ENCODE measurements at places on chromosomes 6 and 20. TPM values are rescaled to one million over a fixed set of nuclear protein-coding genes. Genes with fewer than 3 reads are reported as not detected.

CST4 gene
- total RNA-seq = not detected

WFDC12 gene
- total RNA-seq = not detected

CLPSL2 gene
- 1.0 TPM for total RNA-seq

TNNC2 gene
- total RNA-seq = not detected

SRMS gene
- 0.16 TPM for total RNA-seq

MAK gene
- total RNA-seq = 0.08 TPM

PBOV1 gene
- not detected for total RNA-seq

DEFB118 gene
- not detected for total RNA-seq

THBS2 gene
- not detected for total RNA-seq

AIF1 gene
- not detected for total RNA-seq

NR2E1 gene
- not detected for total RNA-seq

MRS2 gene
- 20.6 TPM for total RNA-seq

DEFB129 gene
- not detected for total RNA-seq

BPI gene
- not detected for total RNA-seq

EYA4 gene
- 8.3 TPM for total RNA-seq

LY6G6D gene
- total RNA-seq = not detected

SLC22A3 gene
- 40.2 TPM for total RNA-seq

ATP5F1E gene
- 101 TPM for total RNA-seq

SLC22A2 gene
- 0.15 TPM for total RNA-seq

FOXP4 gene
- 22.0 TPM for total RNA-seq

SPTLC3 gene
- total RNA-seq = 0.13 TPM

HINT3 gene
- total RNA-seq = 6.0 TPM

ENPP5 gene
- not detected for total RNA-seq

Measured in A549 treated with Mapracorat at 1 μM for 4 hours (cell line).